ENCODE measurements at places on chromosomes 11 and 22.

DNA sequence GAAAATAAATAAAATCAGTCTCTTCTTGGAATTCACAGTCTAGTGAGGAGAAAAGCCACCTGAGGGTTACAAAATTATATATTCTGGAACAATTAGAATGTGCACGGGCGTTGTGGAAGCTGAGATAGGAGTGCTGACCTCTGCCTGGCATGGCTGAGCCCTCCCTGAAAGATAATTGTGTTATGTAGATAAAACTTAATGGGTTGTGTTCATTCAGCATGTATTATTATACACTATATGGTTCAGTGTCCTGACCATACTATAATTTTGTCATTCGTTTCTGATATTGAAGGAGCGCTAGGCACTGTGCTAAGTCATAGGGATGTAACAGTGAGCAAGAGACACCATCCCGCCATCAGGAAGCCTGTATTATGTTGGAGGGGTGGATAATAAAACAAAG is 3.7 kb downstream of the ACAT1 start:
- DNase-seq = no peak

DNA sequence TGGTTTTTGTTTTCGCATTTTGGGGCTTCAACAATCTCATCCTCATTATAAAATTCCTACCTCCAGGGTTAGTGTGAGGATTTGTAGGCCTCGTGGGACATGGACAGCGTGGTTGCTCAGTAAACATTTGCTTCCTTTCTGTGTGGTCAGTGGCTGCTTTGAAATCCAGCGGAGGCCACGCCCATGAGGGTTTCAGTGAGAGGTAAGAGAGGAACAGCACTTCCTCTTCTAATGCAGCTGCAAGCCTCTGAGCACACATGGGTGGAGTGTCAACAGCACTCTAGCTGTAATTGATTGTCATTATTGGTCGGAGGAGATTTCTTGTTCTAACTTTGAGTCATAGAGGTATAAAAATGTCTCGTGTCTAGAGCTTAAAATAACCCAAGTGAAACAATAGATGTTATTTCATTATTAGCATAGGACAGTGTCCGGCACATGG is 6.0 kb upstream of the ARHGAP42 start:
- DNase-seq = peak; percentile 21

- DNase-seq = no peak
Measured at GRCh38 chr11:37364246-37364839, 766.3 kb upstream of the RAG2 start.

DNA sequence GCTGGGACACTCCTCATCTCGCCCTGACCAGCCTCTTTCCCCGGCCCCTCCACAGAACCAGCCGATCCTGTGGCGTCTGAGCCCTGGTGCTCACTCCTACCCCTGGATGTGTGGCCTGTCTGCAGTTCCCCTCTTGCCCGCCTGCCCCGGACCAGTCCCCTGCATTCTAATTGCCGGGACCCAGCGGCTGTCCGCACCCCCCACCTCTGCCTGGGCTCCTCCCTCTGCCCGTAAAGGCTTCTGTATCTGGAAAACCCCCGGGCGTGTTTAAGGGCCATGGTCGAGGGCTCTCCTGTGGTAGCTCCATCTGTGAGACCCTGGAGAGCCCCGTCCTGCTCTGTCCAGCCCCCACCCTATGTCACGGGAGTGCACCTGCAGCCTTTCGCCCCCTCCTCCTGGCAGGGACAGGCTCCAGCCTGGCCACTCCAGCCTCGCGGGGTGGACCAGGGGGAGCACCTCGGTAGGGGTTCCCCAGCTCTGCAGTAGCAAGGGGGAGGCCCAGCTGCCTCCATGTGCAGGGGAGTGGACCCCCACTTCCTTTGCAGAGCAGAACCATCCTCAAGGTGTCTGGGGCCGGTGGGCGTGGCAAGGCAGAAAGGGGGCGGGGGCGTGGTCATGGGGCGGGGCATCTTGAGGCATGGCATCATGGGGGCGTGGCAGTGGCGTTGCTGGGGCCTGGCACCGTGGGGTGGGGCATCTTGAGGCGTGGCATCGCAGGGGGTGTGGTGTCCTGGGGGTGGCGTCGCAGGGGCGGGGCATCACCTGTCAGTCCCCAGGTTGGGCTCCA is 430.4 kb downstream of the TBC1D22A start:
- DNase-seq = no peak

- DNase-seq = no peak
Measured at GRCh38 chr11:104898685-104899013, 389 bp upstream of the CASP12 start.
